ENCODE measurements at places on chromosomes 7 and 10. TPM values are rescaled to one million over a fixed set of nuclear protein-coding genes. Genes with fewer than 3 reads are reported as not detected.

AKR1C1 gene
- total RNA-seq = 9.9 TPM

HABP2 gene
- under 0.01 TPM for total RNA-seq

PVRIG gene
- total RNA-seq = not detected

KLF14 gene
- total RNA-seq = 0.52 TPM

PNLIPRP3 gene
- under 0.01 TPM for total RNA-seq

IGFBP1 gene
- not detected for total RNA-seq

PLAC9 gene
- total RNA-seq = 36.5 TPM

CLEC5A gene
- 0.52 TPM for total RNA-seq

TMEM225B gene
- total RNA-seq = 0.52 TPM

PIK3CG gene
- 5.2 TPM for total RNA-seq

ARHGAP19 gene
- 13.0 TPM for total RNA-seq
